HepG2 (cell line): ENCODE measurements at places on chromosomes 6 and 20.

DNA sequence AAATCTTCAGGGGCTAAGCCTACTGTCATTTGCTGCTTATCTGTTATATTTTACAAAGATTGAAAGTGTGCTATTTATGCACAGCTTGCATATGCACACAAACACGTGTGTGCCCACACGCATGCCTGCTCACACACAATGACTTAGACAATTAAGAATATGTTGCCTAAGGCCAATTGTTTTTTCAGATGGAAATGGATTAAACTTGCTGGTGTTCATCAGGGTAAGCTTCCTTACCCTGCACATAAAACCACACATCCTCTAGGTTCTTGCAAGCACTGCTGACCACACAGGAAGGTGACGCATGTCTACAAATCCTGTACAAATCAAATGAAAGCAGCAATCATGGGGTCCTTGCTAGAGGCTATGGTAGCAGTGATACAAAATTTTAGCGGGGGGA, 58.4 kb downstream of the GJA10 start:
- DNase-seq, result no peak

GRCh38 chr6:41334482-41335040, 847 bp upstream of the NCR2 start:
- no peak for DNase-seq

DNA sequence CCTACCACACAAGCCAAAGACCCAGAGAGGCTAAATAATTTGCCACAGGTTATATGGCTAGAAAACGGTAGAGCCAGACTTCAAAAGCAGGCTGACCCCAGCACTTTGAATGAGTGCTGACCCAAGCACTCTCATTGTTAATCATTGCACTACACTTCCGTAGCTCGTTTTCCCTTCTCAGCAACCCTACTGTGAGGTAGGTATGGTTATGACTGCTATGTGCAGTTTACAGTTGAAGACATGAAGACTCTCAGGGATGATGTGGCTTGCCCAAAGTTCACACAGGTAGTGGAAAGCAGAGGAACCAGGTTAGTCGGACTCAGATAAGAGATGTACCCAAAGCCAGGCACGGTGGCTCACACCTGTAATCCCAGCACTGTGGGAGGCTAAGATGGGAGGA, 33.5 kb upstream of the RIMS4 start:
- no peak for DNase-seq

DNA sequence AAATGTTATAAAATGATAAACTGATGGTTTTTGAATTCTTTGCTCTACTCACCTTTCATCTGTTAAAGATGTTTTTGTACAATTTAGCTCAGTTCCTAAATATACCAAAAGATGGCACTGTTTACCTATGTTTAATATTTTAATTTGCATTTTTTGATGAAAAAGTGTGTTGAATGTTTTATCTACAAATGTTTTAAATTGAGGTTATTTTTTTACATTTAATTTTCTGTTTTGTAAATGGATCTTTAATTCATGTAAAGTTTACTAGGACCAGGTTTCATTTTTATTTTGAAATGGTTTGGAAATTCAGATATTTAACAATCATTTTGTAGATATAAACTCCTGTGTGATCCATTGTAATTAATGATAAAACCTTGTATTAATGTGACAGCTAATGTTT, 30.0 kb downstream of the CDKAL1 start:
- DNase-seq, result no peak

DNA sequence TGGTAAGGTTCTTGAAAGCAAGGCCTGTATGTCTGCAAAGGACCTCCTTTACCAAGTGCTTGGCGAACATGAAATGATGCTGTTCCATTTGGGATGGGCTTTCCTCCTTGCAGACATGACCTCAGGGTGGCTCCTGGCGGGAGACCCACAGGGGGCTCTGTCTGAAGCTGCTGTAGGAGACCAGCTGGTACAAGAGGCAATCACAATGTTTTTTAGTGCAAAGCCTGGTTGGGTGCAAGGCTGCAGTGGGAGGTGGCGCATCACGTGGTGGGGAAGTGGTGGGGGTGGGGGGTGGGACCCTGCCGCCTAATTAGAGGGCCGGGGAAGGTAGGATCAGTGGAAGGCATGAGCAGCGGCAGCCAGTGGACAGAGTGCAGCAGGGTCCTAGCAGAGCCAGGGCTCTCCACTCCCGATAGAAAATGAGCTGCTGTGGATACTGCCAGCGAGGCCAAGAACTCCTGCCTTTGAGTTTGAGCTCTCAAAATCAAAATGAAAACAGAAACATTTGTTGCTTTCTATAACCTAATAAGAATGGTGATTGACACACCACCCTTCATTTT, 9.1 kb upstream of the ARMC2 start:
- DNase-seq, result no peak

- DNase-seq, result no peak
Measured at GRCh38 chr6:42204768-42205282, 10.1 kb upstream of the GUCA1B start.

DNA sequence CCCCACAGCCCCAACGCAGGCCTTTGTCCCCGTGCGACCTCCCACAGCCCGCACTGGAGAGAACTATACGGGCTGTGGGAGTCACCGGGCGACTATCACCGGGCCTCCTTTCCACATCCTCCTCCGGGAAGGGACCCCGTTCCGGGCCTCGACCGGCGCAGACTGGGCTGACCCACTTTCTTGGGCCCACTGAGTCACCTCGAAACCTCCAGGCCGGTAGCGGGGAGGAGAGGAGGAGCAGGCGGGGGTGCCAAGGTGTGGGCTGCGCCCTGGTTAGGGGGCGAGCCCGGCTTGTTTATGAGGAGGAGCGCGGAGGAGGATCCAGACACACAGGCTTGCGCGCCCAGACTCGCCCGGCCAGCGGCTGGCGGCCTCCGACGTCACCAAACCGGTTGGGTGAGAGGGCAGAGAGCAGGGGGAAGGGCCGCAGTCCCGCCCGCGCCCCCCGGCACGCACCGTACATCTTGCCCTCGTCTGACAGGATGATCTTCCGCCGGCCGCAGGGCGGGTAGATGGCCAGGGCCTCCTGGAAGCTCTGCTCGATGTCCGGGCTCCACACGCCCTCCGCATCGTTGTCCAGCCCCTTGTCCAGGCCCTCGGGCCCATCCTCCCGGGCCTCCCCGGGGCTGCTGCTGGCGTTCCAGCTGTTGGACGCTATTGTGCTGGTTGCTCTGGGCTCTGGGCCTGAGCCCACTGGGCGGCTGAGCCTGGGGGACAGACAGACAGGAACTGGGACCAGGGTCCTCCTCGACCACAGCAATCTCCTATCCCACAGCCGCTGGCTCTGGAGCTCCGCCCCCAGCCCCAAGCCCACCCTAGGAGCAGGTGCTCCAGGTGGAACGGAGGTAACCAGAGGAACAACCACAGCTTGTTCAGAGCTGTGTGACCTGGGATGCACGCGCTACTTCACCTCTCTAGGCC, 10.6 kb downstream of the TEAD3 start:
- no peak for DNase-seq

GRCh38 chr6:683742-684440, 9.0 kb downstream of the EXOC2 start:
- no peak for DNase-seq
